ENCODE measurements at places on chromosomes 16 and 17.

- no peak for DNase-seq
Observed at GRCh38 chr16:11576427-11577289, 10.1 kb downstream of the LITAF start.

GRCh38 chr17:31926100-31926729 lies 10.6 kb upstream of the SUZ12 start:
- no peak for DNase-seq

- no peak for DNase-seq
Observed at GRCh38 chr16:53672461-53672860, 31.2 kb downstream of the RPGRIP1L start.

DNA sequence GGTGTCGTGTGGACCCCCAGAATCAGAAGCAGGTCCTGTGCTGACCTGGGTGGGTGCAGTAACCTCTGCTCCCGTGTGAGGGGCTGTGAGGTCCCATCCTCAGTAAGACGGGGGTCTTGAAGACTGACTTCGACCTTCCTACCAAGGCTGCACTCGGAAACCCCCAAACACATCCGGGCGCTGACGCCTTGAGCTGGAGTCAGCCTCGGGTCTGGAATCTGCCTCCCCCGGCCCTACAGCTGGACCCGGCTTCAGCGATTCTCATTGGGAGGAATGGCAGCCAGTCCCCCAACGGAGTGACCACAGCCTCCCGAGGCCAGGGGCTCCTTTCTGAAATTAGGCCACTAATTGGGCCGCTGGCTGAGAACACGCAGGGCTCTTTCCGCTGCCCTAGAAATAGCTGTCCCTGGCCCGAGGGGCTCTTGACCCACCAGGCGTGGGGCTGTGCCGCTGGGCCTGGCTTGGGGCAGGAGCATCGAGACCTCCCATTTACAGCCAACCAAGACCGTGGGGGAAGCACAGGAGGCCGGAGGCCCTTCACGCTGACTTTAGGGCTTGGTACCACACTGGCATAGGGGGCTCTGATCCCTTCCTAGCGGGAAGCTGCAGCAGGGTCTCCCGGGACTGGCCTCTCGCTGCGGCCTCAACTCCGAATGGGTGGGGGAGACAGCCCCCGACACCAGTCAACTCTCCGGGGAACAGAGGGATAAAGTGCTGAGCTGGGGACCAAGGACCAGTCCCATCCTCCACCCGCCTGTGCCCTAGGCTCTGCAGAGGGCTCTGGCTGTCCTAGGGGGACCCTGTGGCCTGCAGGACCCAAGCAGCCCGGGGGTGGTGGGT lies 2.6 kb upstream of the GNG13 start:
- no peak for DNase-seq

DNA sequence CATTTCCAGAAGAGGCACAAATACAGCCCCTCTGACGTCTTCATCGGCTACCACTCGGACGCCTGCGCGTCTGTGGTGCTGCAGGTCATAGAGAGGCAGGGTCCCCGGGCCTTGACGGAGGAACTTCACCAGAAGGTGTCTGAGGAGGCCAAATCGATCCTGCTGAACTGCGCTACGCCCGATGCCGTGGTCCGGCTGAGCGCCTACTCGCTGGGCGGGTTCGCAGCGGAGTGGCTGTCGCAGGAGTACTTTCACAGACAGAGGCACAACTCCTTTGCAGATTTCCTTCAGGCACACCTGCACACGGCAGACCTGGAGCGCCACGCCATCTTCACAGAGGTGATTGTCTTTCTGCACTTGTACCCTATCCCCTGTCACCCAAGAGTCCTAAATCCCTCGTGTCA lies 67.0 kb upstream of the ENDOV start:
- DNase-seq: no peak

- no peak for DNase-seq
Observed at GRCh38 chr16:89606006-89606405, 7.4 kb upstream of the DPEP1 start.

GRCh38 chr16:87076950-87077749 lies 240.0 kb downstream of the C16orf95 start:
- DNase-seq: no peak

DNA sequence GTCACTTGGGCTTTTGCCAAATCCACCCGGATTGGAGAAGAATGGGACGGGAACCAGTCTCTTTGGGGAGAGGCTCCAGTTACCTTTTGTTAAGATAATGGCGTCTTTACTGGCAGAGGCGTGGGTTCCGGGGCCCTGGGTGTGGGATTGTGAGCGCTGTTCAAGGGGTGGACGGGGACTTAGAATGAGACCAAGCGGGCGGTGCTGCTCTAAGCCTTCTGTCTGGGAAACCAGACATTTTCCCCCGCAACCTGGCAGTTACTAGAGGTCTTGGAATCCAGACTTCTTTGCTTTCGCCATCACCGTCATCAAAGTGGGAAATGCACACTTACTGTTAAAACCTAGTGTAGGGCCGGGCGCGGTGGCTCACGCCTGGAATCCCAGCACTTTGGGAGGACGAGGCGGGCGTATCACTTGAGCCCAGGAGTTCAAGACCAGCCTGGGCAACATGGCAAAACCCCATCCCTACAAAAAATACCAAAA lies 706 bp downstream of the TEN1 start:
- DNase-seq: no peak

- no peak for DNase-seq
Observed at GRCh38 chr17:81493198-81494038, 19.2 kb downstream of the ACTG1 start.

- no peak for DNase-seq
Observed at GRCh38 chr16:81703177-81704155, 75.6 kb upstream of the PLCG2 start.

DNA sequence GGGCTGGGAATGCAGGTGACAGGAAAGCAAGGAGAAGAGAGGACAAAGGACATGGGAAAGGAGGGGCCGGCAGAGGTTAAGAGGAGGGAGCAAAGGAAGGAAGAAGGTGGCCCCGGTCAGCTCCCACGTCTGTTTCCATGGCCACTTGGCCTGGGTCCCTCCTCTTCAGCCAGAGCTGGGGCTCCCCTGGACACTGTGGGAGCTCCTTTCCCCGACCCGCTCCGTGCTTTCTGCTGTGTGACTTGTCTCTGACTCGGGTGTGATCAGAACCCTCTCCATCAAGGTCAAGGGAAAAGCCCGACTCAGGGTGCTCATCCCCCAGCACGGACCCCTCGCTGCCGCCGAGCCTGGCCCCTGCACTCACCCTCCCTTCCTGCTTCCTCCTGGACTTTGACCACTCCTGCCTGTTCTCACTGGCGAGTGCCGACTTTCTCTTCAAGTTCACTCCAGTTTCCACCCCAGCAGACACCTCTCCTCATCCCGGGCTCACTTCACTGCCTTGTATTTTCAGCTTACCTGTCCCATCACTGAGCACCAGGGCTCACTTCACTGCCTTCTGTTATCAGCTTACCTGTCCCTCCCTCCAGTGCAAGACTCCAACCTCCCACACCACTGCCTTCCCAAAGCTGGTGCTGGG lies 61.2 kb downstream of the MEAK7 start:
- DNase-seq: no peak

- DNase-seq: no peak
Observed at GRCh38 chr17:339193-340061, 13.2 kb downstream of the RPH3AL start.

DNA sequence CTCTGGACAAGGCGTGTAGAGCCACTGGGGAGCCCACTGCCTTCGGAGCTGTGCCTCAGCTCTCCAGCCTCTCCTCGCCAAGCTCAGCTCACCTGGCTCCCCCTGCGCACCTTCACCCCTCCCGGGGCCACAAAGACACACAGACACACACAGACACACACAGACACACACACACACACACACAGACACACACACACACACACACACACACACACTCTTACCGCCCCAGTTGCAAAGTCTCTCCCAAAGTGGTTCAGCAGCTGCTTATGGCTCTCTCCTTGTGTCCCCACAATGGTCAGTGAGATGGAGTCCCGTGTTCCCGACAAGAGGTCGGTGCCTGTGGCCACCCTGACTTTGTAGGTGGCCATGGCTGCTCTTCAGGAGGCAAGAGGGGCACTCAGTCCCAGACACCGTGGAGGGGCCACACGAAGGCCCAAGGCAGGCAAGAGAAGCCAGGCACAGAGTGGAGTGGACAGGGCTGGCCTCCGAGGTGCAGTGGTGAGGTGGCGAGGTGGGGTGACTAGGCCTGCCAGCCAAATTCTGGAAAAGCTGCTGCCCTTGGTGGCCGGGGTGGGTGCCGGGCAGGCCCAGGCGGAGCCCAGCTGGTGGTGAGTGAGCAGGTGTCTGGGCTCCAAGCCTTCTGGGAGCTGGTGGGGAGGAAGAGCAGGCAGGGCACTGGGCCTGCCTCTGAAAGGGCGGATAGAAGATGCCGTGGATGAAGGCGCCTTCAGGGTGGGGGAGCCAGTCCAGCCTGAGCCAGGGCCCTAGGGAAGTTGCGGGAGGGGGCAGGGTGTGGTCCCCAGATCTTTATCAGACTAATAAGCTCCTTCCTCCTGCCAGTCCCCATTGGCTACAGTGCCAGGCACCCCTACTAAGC lies at the start of gene ALOX12B:
TSS of gene ALOX12B (minus strand) at position 642 of the 877 bp plus-strand sequence. CDS start at position 368, 274 bp downstream.
- DNase-seq: no peak

DNA sequence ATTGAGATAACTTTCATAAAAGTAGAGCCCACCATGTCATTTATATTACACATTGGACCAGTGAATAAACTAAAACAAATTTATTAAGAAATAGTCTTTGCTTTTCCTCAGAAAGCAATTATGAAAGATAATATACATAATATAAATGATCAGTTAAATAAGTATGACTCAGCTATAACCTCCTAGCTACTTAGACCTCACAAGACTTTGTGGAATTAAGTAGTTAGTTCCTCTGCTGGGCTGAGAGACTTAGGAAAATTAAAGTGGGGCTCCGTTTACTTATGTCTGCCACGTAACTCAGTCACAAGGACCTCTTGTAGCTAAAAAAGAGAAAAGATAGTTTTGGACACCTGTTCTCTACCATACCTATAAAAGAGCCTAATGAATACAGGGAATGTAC lies 76.9 kb downstream of the MRTFB start:
- DNase-seq: no peak

- DNase-seq: no peak
Observed at GRCh38 chr17:72338304-72338703, 217.5 kb downstream of the SOX9 start.

DNA sequence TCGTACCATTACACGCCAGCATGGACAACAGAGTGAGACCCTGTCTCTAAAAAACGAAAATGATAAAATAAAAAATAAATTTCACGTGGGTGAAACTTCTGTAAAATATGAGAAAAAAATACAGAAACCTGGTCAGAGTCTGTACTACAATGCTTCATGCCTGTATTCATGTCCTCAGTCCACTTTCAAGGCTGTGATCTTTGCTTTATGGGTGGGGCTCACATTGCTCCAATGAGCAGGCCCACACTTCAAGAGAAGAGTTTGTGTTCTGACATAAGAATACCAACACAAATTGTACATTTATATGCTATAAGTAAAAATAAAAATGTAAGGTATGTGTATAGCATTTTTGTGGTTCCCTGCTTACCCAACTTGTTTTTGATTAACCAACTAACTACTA lies 32.2 kb upstream of the ABCA3 start:
- no peak for DNase-seq

GRCh38 chr17:47615766-47616424 lies 33.8 kb upstream of the KPNB1 start:
- DNase-seq: no peak

GRCh38 chr17:63454915-63455314 lies 8.8 kb upstream of the CYB561 start:
- no peak for DNase-seq

GRCh38 chr16:55671206-55671973 lies 15.6 kb downstream of the SLC6A2 start:
- no peak for DNase-seq

DNA sequence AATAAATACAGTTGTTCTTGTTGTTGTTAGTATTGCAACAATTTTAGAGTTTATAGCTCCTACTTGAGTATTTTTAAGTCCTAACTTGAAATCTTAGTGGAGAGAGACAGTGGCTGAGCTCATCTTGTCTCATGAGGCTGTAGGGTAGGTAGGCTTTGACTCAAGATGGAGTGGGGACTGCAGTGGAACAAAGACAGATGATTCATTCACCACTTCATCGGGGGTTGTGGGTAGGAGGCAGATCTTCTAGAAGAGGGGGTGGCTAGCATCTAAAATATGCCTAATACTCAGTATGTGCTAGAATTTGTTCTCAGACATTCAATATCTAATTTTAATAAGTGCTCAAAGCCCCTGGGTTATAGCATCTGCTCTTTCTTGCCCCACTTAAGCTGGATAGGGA lies 13.1 kb upstream of the MMD start:
- DNase-seq: no peak

DNA sequence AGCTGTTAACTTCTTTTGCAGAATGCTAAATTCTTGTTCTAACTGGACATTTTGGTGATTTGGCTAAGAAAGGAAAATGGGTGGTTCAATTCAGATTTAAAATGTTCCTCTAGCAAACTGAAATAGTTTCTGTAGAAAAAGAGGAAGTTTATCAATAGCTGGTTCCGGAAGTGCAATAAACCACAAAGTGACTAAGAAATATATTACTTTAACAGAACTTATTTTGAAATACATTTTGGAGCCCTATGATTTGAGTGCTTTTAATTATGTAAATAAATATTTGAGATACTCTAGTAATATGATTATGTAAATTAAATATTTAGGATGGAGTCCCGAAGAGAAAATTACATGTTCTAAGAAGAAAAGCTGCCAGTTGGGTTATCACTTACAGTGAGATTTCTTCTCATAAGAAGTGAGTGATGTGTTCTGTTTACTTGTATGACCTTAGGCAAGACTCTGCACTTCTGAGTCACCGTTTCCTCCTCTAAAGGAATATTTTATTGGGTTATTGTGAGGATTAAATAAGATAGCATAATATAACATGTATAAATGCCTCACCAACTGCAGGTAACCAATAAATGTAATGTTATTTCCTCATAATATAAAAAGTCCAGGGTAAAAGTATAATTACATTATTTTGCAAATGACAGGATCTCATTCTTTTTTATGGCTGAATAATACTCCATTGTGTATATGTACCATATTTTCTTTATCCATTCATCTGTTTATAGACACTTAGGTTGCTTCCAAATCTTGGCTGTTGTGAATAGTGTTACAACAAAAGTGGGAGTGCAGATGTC lies at the start of gene EVI2B:
TSS of gene EVI2B (minus strand) at position 73 of the 800 bp plus-strand sequence. CDS start 8,445 bp downstream, outside the sequence.
- DNase-seq: no peak
